ENCODE measurements at places on chromosomes 6 and 20.

DNA sequence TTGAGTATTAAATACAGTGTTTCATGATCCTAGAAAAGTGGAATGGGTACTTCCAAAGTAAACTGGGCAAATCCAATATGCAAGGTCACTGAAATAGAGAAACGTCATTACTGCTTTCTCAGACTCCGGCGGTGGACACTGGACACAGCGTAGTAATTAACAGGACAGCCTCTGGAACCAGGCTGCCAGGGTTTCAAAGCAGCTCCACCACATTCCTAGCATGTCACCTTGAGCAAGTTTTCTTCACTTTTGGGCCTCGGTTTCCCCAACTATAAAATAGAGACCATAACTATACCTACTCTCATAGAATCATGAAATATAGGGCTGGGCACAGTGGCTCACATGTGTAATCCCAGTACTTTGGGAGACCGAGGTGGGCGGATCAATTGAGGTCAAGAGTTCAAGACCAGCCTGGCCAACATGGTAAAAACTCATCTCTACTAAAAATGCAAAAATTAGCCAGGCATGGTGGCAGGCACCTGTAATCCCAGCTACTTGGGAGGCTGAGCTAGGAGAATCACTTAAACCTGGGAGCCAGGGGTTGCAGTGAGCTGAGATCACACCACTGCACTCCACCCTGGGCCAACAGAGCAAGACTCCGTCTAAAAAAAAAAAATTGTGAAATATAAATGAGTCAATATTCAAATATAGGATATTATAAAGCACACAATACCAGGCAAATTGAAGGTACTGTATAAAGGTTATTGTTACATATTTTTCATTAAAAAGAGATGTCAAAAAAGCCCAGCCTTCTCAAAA, 24.9 kb downstream of the ARHGAP18 start:
- DNase-seq, result no peak

DNA sequence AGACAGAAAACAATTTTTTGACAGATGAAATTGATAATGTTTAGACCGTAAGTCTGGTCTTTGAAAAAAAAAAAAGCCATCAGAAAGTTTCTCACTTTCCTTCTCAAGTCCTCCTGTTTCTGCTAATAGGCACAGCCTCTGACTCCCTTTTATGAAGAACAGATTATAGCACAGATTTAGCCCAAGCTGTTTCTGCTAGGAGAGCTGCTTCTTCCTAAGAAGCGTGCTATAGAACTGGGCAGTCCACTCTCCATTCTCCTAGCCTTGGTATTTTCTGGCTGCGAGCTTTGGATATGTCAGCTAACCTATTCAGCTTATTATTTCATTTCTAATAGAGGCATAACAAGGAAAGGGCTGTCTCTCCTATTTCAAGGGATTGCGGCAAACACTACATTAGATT, 112.5 kb downstream of the SGK1 start:
- DNase-seq, result no peak

DNA sequence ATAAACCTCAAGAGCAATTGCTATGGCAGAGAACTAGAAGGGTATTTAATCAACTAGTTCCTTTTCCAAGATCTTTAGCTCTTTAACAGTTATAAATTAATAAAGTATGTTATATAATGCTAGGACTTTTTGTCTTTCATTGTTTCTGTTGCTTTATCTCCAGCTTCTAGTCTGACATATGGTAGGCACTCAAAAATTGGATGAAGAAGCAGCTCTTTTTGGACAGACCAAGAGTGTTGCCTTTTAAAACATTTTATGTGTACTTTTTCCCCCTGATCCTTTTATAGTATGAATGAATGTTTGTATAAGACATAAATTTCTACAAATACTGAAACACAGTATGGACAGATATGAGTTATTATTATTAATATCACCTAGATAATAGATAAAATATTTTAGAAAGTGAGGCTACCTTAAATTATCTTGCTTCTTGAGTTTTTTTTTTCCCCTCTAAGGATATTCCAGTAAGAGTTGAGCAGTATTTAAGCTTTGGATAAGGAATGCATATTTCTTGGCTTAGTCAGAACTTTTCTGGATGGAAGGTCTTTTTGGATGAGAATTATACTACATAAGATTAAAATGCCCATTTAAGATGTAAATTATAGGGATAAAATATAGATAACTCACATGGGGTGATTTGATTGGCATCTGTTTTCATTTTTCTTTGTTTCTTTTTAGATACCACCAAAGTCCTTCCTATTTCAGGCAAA, 16.6 kb downstream of the LAMA2 start:
- no peak for DNase-seq

DNA sequence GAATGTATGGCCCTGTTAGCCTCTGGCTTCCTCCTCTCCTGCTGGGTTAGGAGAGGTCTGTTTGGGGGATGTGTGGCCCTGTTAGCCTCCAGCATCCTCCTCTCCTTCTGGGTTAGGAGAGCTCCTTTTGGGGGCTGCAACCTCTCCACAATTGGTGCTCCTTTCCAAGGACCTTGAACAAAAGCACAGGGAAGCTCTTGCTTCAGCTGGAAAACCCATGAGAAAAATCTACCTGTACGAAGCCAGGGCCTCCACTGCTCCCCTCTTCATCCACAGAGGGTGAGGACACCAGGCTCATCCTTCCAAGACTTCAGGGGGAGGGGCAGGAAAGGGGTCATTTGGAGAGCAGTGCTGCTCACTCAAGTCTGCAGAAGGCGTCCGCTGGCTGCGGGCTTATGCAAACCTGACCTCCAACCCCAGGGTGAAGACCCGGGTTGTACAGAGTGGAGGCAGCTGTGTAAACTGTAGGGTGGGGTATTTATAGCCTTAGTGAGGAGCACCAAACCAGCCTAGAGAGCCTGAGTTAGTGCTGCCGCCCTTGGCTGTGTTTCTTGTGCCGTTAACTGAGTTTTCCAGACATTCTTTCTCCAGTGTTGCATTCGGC, 62.1 kb downstream of the SLC24A3 start:
- no peak for DNase-seq

GRCh38 chr6:42409581-42409980, 42.1 kb downstream of the TRERF1 start:
- no peak for DNase-seq
